ENCODE measurements at places on chromosomes 5 and 9. TPM values are rescaled to one million over a fixed set of nuclear protein-coding genes. Genes with fewer than 3 reads are reported as not detected.

- ATAC-seq = no peak
Observed at GRCh38 chr5:21823588-21823987, 1029.6 kb downstream of the CDH12 start.

GRCh38 chr9:101993771-101994170 is 255.3 kb upstream of the GRIN3A start:
- no peak for ATAC-seq

DNA sequence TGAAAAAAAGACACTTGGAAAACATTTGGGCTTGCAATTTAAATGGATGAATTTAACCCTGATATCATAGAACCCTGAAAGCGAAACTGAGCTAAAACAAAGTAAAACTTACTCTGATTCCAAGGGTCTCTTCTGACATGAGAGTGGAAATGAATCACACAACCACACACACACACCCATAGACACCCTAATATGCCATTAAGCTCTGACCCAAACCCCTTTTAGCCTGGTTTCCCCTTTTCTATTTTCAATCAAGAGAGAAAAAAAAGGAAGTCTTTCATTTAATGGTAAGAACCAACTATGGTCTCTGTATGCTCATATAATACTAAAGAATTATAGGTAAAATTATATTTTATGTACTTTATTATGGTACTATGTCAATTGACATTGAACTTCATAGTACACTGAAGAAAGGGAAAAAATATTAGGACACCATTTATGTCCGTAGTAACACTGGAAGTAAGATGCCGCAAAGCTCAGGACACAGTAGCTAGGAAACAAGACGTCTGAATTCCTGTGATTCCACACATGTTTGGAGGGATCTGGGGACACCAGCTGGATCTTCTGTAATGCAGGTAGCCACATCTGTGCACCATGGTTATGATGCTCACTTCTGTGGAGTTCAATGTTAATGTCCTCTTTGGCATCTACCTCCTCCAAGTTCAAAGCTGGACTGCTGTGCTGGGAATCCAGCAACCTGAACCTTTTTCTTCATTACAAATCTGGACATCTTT is 95.8 kb downstream of the PCSK1 start:
- ATAC-seq = no peak

The PAEP gene
- total RNA-seq = not detected

GRCh38 chr9:89592963-89593726 is 11.7 kb upstream of the GADD45G start:
- no peak for ATAC-seq

- no peak for ATAC-seq
Observed at GRCh38 chr9:87827341-87827740, 55.3 kb upstream of the SPATA31E1 start.

The RETREG1 gene
- total RNA-seq = 8.4 TPM

- peak; percentile 25 for ATAC-seq
Observed at GRCh38 chr5:151721812-151722391, 35.2 kb upstream of the SPARC start.

- ATAC-seq = peak; percentile 95
Observed at GRCh38 chr5:90409318-90410177, at the start of gene CETN3. TSS of gene CETN3 (minus strand) at chr5:90409756. CDS start at chr5:90409661, 95 bp downstream.

The IL11RA gene
- 30.4 TPM for total RNA-seq

The CER1 gene
- not detected for total RNA-seq

The CAAP1 gene
- 14.9 TPM for total RNA-seq

DNA sequence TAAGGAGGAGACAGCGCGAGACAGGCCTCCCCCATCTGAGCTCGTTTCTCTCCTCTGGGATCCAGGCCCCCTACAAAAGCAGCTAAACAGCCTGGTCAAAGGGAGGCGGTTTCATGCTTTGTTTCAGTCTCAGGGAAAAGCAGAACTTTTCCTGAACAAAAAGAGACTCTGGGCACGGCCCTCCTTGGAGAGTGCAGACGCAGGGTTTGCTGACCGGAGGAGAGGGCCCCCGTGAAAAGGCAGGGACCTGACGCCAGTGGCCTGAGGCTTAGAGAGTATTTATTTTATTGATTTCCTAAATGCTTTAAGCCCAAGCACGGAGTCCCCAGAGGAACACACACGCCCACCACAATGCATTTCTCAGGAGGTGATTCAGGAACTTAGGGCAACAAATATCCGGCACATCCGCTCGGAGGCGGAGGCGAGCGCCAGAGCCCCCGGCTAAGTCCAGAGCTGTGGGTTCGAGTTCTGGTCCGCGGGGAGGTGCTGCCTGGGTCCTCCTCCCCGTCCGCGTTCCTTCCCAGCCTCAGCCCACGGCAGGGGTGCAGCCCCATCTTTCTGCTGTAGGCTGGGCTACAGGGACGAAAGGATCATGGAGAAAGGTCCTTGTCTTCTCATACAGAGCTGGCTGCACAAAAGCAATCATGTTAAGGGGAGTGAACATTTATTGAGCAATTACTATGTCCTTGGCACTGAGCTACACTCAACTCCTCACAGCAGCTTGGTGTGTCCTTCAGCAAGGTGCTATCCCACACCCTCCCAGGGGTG is 40.0 kb downstream of the PTGES start:
- no peak for ATAC-seq

The SLC36A2 gene
- total RNA-seq = not detected

The PCDHGA8 gene
- not detected for total RNA-seq

All from activated T-helper 17 cell treated with anti-CD3 and anti-CD28 coated beads, Interleukin-2, amount 50 U/mL, for 72 hours (primary cell).